ENCODE measurements at places on chromosomes 1 and 21. TPM values are rescaled to one million over a fixed set of nuclear protein-coding genes. Genes with fewer than 3 reads are reported as not detected.

Gene CFH
- polyA plus RNA-seq, result not detected

Gene S100B
- polyA plus RNA-seq, result 0.47 TPM

DNA sequence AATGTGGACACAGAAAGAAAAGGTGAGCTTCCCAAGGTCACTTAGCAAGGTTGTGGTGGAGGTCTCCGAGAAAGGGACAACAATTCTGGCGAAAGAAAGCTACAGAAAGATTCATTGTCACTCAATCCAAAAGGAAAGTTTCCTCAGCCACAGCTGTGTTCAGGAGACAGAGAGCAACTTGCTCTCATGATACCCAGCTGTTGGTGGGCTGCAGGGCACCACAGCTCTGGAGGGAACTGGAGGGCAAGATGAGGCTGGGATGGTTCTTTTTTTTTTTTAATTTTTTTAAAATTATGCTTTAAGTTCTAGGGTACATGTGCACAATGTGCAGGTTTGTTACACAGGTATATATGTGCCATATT lies 50.7 kb upstream of the VTCN1 start:
- H3K4me3 ChIP-seq, result no peak overlapping the region
- H3K4me1 ChIP-seq, result no peaks in the 10 kb centered on the region

DNA sequence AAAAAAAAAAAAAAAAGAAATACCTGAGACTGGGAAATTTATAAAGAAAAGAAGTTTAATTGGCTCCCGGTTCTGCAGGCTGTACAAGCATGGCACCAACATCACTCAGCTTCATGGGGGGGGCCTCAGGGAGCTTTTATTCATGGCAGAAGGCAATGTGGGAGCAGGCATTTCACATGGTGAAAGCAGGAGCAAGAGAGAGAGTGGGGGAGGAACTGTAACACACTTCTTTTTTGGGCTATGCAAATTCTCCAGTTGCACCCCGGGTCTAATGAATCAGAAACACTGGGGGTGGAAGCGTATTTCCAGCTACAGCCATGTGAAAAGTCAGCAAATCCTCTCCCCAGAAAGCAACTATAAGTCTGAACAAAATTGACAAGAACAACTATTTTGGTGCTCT lies 11.8 kb upstream of the SOD1 start:
- H3K36me3 ChIP-seq, result no peaks in the 10 kb centered on the region
- no peak for DNase-seq
- no peaks in the 10 kb centered on the region for H3K27me3 ChIP-seq
- H3K4me3 ChIP-seq, result no peak overlapping the region
- H3K27ac ChIP-seq, result no peak overlapping the region

DNA sequence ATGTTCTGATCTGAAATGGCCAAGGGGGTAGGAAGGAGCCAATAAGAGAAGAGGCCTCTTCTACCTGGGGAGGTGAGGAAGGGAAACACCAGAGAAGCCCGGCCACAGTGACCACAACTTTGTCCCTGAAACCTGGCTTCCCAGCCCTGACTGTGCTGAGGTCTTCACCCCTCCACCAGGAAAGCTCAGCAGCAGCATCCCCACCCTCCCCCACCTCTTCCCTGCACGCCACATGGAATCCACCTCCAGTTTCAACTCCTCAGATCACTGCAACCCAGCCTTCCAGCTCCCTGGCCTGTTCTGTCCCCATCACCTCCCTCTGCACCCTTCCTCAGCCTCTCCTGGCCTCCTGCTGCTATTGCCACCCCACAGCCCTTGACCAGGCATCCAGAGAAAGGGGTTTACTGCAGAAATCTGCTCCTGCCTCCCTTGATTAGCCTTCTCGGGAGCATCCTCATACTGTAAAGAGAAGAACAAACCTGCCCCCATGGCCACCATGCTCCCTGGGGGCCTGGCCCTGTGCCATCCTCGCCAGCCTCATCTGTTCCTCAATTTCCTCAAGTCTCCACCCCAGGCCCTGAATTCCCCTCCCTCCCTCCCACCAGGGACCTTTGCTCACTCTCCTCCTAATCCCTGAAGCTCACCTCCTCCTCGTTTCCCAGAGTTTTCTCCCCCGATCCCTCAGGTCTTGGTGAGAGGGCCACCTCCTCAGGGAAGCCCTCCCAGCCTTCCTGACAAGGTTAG lies 450.9 kb downstream of the MATN1 start:
- H3K27ac ChIP-seq, result no peak overlapping the region
- H3K4me1 ChIP-seq, result no peaks in the 10 kb centered on the region
- H3K27me3 ChIP-seq, result no peaks in the 10 kb centered on the region
- DNase-seq, result no peak
- H3K4me3 ChIP-seq, result no peak overlapping the region
